ENCODE measurements at places on chromosomes 1 and 21.

DNA sequence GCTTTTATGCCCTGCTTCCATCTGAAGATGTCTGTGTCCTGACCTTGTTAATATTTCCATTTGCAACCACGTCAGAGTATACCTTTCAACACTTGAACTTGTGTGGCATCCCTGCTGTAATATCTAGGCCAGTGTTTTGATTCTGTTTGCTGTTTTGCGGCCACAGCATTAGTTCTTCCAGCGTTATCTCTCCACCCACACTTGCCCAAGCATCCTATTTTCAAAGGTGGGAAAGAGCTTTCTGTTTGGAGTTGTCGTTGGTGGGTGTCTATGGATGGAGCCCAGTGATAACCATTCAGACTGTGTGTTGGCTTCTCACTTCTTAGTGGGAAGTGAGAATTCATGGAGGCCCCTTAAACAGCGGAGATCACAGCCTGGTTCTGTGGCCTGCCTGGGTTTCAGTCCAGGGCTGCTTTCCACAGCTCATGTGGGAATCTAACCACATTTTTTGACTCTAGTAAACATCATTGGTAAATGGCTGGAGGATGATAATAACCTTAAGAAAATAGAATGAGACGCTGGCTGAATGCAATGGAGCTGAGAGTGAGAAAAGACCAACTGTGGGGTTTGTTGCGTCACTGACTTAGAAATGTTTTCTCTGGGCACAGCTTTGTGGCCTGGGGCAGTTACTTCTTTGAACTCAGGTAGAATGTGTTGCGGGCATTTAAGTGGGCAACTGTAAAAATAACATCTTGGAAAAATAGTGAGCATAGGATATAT, 7.6 kb downstream of the TENT5C start:
- no peak for DNase-seq

DNA sequence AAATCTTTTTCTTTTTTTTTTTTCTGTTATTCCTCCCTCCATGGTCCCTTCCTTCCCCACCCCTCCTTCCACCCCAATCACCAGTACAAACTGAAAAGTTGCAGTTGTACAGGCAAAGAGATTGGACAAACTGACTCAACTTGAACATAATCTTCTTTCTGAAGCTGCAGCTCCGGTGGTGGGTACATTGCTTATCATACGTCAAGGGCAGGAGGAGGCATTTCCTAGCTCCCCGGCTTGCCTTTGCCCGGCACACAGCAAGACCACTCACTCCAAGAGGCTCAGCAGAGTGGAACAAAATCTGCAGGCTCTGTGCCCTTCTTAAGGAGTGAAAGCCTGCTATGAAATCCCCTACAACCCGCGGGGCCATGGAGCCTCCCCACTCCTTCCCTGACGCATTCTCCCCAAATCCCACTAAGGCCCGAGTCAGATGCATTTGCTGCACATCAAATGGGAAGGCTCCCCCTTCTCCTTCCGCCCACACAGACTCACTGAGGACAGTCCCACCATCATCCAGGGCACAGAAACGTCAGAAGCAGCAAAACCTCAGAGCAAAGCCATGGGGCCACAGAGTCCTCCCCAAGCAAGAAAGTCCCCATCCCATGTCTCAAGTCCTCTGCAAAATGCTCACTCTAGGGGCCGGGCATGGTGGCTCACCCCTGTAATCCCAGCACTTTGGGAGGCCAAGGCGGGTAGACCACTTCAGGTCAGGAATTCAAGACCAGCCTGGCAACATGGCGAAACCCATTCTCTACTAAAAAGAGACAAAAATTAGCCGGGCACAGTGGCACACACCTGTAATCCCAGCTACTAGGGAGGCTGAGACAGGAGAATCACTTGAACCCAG, 45.9 kb downstream of the SYF2 start:
- no peak for DNase-seq

DNA sequence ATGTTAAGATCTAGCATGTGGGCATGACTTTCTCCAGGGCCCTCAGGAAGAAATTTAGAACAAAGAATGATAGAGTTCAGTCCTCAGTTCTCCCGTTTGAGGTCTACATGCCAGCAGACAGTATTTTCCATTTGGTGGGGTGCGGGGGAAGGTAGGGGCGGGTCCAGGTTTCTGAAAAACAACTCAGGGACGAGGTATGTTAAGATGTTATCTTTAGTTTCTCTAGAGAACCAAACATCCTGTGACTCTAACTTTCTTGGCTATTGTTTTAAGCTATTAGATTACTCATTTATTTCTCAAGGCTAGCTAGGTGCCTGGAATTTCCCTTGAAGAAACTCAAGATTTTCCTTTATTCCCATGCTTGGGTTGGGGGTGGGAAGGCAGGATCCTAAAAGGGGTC, 42.3 kb upstream of the SYT14 start:
- no peak for DNase-seq

DNA sequence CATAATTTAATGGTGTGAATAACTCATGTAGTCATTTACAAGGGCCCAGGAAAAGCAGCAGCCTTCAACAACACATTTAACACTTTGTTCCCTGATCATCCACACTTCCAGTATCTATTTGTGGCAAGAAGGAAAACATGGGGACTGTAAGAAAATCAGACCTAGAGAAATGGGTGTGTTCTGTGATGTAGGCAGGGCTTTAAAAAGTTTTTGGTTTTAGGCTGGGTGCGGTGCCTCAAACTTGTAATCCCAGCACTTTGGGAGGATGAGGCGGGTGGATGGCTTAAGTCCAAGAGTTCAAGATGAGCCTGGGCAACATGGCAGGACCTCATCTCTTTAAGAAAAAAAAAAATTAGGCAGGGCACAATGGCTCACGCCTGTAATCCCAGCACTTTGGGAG, 14.2 kb upstream of the WDR47 start:
- no peak for DNase-seq

- no peak for DNase-seq
These were observed 58.6 kb downstream of the NPHS2 start for GRCh38 chr1:179516976-179517705.

GRCh38 chr1:235841938-235842545, 24.7 kb downstream of the LYST start:
- no peak for DNase-seq

DNA sequence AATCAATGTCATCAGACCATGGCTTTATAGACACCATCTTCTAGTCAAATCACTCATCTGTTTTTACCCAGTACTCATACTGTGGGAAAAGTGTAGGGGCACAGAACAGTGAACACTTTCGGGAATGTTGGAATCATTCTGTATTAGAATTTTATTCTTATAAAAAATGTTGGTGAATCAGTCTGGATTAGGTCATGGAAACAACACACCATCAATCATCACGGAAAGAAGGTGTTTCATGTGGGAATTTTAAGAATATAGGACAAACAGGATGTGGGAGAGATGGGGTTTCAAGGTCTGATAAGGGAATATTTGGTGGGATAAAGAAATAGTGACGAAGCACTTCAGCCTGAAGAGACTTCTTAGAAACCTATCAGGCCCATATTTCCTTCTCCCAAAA, 17.3 kb downstream of the GBP1 start:
- no peak for DNase-seq

GRCh38 chr1:197814306-197814705, 39.0 kb upstream of the DENND1B start:
- DNase-seq: no peak

- DNase-seq: no peak
These were observed 2.0 kb upstream of the TRNP1 start for GRCh38 chr1:26991310-26992116.

DNA sequence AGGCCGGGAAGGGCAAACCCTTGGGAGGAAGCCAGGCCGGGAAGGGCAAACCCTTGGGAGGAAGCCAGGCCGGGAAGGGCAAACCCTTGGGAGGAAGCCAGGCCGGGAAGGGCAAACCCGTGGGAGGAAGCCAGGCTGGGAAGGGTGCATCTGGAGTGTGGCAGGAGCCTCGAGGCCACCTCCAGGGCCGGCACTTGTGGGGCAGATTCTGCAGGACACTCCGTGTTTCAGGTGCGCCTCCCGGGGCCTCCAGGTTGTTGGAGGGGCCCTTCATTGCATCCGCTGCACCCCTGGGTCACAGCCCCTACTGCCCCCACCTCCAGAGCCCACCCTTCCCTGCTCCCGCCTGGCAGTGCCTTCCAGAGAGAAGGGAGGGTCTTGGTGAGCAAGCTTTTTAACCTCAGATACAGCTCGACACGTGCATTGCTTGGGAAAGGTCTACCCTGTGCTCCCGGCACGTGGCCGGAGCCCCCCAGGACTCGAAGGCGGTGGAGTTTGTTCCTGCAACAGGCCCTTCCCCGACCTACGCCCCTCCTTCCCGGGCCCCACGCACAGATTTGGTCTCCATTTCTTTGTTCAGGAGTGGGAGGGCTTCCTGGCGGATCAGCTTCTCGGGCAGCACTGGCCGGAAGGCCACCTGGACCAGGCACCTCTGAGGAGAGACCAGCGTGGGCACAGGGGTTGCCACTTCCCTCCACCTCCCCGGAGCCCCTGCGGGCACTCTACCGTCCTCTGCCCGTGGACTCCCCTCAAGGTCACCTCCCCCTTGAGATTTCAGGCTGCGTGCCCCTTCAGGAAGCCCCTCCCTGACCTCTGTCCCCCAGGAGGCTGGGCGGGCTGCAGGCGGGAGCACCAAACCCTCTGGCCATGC, 9.4 kb upstream of the TMEM52 start:
- DNase-seq: no peak

GRCh38 chr1:182255494-182255893, 136.1 kb downstream of the GLUL start:
- DNase-seq: no peak

- DNase-seq: no peak
These were observed 13.1 kb upstream of the EXO1 start for GRCh38 chr1:241834733-241835377.

DNA sequence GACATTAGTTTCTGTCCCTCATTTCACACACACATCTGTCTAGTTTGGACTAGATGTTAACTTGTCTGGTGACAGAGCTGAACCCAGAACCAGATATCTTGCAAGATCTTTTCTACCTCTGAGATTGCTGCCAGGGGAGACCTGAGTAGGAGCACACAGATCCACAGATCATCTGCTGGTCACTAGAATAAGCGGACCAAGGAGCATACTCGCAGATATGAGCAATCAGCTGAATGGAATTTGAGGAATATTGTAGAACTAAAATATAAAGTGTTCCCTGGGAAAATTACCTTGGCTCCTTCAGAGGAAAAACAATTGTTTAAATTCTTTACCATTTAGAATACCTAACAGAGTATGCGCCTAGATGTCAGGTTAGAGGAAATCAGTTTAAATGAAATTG, 90.7 kb downstream of the TNFSF18 start:
- no peak for DNase-seq

DNA sequence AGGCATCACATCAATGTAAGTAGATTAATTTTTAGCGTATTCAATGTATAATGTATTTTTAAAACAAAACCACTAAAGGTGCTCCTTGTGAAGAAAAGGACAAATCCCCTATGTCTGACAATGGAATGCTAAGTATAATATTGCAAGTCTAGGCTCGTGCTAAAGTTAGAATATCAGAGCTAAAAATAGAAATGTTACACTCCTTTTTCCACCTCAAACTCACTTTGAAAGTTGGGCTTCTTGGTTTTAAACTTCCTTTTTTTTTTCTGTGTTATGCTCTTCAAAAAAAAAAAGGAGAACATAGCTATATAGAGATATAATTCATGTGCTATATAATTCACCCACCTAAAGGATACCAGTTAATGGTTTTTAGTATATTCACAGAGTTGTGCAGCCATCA, 3.6 kb upstream of the SERBP1 start:
- DNase-seq: no peak

- DNase-seq: no peak
These were observed 2.7 kb upstream of the NHLH1 start for GRCh38 chr1:160363951-160364735.

DNA sequence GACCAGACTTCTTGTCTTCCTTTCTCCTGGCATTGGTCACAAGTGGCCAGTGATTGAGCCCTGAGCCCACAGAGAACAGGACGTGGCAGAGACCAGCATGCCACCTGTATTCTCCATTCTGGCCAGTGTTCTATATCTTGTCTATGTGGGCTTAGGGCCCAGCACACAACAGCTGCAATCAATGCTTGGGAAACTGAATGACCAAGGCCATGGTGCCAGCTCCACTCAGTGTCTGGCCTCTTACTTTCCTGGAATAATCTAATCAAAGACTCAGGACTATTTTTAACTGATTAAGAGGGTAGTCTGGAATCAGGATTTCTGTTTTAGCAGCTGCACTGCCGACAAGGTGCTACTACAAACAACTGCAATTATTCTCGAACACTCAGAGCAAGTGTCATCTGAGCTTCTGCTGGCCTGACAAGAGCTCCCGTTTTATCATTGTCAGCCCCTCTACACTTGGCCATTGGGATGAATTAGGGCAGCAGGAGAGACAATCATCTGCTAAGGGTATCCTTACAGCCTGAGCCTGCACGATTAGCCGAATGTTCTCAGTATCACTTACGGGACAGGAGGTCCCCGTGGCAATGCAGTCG, 74.4 kb upstream of the GRIK3 start:
- DNase-seq: no peak

- no peak for DNase-seq
These were observed 26.1 kb upstream of the STMN1 start for GRCh38 chr1:25932321-25932720.

GRCh38 chr1:94319319-94320102, 82.1 kb upstream of the ARHGAP29 start:
- DNase-seq: no peak

GRCh38 chr21:14567331-14568279, 21.5 kb upstream of the SAMSN1 start:
- no peak for DNase-seq

- no peak for DNase-seq
These were observed 362.7 kb downstream of the PTPRU start for GRCh38 chr1:29599071-29599470.

GRCh38 chr1:177103005-177103852, 61.3 kb downstream of the ASTN1 start:
- no peak for DNase-seq

- DNase-seq: no peak
These were observed 633 bp upstream of the RFX5 start for GRCh38 chr1:151347523-151348246.
